Type B pancreatic cell (in vitro differentiated cells): ENCODE measurements at places on chromosomes 4 and X.

GRCh38 chrX:370244-370962, 16.3 kb downstream of the PPP2R3B start:
- DNase-seq: no peak

DNA sequence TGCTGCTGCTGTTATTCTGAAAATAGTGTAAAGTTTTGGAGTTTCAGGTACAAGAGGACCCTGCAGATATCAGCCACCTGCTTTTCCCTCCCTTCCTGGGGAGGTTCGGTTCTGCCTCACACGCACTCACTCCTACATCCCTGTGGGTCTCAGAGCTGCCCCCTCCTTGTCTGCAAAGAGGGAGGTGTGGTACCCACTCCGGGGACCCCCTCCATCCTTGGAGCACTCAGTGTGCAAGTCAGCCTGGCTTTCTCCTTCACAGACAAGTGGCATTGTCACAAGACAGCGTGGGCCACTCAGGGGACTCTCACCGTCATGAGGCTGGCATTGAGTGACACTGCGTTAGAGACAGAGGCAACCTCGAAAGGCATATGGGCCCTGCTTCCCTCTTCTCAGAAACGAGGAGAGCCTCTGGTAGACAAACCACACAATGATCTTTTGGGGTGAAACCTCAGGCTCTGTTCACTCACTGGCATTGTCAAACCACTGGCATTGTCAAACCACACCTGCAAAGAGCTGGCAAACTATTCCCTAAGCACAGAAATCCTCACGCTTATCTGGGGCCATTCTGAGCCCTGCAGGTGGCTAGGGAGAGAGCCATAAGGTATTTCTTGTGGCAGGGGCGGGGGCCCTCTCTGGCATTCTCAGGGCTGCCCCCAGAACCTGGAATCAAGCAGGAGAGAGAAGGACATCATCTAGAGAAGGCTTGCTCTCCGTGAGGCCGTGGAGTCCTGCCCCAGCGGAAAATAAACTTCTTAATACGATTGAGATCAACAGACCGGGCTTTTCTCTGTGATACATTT, 285.0 kb downstream of the SHOX start:
- DNase-seq: no peak

GRCh38 chr4:3637326-3638016, 105.2 kb upstream of the LRPAP1 start:
- DNase-seq: no peak

GRCh38 chr4:19438233-19438632, 813.5 kb upstream of the SLIT2 start:
- no peak for DNase-seq

DNA sequence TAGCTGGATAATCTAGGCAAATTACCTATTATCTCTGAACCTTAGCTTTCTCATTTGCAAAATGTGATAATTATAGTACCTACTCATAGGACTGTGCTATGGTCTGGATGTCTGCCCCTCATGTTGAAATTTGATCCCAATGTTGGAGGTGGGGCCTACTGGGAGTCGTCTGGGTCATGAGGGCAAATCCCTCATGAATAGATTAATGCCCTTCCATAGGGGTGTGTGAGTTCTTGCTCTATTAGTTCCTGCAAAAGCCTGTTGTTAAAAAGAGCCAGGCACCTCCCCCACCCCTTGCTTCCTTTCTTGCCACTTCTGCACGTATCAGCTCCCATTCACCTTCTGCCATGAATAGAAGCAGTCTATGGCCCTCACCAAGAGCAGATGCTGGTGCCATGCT, 73.9 kb downstream of the SERTM2 start:
- no peak for DNase-seq

DNA sequence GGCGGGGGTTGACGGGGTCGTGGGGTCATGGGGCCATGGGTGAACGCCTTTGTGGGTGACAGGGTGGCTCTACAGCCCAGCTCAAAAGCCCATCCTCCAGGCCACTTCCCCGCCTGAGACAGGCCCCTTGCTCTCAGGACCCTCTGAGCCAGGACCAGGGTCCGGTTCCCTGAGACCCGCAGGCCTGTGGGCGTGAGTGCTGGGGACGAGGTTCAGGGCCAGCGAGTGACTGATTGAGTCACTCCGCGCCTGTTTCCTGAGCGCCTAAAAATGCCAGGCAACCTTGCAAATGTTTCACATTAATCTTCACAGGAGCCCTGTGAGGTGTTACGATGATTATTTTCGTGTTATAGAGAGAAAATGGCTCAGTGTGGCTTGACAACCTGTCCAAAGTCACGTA, 97.8 kb downstream of the ZNF674 start:
- DNase-seq: no peak

GRCh38 chr4:6639137-6639680, 1.3 kb upstream of the MRFAP1 start:
- DNase-seq: no peak

- DNase-seq: no peak
Observed at GRCh38 chr4:140622333-140622958, 53.7 kb upstream of the UCP1 start.

- DNase-seq: no peak
Observed at GRCh38 chr4:110748071-110748470, 125.2 kb upstream of the PITX2 start.

GRCh38 chr4:114378305-114378903, 220.2 kb upstream of the UGT8 start:
- DNase-seq: no peak

- no peak for DNase-seq
Observed at GRCh38 chr4:78667764-78668163, 108.4 kb upstream of the BMP2K start.

DNA sequence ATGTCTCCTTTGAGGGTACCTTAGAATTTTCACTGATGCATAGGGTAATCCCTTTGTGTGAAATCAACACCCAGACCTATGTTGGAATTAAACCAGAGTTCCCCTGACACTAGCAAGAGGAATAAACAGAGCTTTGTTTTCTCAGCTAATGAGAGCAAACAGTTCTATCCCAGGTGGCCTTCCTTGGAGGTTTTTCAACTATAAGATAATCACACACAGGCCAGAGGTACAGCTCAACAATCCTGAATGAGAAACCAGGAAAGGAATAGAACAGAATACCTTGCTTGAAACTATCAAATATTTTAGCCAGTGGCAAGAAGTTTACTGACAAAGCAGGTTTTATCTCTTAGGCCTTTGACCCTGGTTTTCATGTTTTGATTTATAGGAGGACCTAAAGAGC, 100.2 kb downstream of the OTC start:
- no peak for DNase-seq

GRCh38 chr4:99323756-99324155, 2.6 kb upstream of the ADH1B start:
- no peak for DNase-seq

DNA sequence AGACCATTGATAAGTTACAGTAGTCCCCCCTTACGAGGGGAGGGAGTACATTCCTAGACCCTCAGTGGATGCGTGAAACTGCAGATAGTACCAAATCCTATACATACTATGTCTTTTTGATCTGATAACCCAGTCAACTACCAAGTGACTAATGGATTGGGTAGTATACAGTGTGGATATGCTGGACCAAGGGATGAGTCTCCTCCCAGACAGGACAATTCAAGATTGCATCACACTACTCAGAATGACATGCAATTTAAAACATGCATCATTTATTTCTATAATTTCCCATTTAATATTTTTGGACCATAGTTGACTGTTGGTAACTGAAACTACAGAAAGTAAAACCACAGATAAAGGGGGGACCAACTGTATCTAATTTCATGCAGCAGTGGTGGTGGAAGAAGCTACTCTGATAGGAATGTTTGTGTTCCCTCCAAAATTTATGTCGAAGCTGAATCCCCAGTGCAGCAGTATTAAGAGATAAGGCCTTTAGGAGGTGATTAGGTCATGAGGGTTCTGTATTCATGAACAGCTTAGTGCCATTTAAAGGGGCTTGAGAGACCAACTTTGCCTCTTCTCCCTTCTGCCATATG, 11.9 kb downstream of the HADH start:
- DNase-seq: no peak

- no peak for DNase-seq
Observed at GRCh38 chrX:38342853-38343778, 9.3 kb upstream of the OTC start.

GRCh38 chrX:13463608-13464007, 105.8 kb upstream of the EGFL6 start:
- no peak for DNase-seq
